Adipocyte (in vitro differentiated cells): ENCODE measurements at places on chromosomes 6 and 20.

DNA sequence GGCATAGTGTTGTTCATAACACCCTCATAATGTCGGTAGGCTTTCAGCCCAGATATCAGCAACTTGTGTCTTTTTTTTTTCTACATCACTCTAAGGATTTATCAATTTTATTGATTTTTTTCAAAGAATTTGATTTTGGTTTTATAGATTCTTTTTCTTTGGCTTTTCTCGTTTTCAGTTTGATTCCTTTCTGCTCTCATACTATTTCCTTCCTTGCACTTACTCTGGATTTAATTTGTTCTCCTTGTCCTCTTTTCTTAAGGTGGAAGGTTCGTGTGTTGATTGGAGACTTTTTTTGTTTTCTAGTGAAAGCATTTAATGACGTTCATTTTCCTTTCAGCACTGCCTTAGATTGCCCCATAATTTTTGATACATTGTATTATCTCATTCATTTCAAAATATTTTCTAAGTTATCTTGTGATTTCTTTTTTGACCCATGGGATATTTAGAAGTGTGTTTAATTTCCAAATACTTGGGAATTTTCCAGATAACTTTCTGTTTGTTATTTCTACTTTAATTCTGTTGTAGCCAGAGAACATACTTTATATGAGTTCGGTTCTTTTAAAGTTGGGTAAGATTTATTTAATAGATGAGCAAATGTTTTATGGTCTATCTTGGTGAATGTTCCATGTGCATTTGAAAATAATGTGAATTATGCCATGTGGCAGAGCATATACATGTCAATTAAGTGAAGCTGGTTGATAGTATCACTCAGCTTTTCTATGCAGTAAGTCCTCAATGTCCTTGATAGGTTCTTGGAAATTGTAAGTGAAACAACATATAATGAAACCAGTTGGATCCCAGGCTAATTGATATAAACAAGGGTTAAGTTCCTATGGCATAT is 62.8 kb downstream of the IRF4 start:
- DNase-seq: peak; percentile 7

GRCh38 chr20:15618110-15618509 is 955.1 kb downstream of the KIF16B start:
- no peak for DNase-seq

DNA sequence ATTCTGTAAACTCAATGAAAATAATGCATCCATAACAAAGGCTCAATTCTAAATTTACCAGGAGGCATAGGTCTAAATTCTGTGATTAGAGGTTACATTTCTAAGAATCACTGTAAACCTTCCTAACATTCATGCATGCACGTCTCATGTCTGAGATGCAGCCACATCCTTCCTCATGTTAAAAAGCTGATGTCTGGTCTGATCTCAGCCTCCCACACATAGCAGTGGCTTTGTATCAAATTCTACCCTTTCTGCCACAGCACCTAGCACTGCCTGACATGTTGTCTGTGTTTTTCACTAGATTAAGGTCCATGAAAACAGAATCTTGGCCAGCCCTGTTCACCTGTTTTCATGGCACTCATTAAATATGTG is 171.1 kb downstream of the WDR27 start:
- DNase-seq: no peak

- DNase-seq: no peak
These were observed 222.8 kb downstream of the KIF16B start for GRCh38 chr20:16350465-16350864.

GRCh38 chr6:127124680-127125079 is 6.2 kb downstream of the RSPO3 start:
- DNase-seq: no peak

DNA sequence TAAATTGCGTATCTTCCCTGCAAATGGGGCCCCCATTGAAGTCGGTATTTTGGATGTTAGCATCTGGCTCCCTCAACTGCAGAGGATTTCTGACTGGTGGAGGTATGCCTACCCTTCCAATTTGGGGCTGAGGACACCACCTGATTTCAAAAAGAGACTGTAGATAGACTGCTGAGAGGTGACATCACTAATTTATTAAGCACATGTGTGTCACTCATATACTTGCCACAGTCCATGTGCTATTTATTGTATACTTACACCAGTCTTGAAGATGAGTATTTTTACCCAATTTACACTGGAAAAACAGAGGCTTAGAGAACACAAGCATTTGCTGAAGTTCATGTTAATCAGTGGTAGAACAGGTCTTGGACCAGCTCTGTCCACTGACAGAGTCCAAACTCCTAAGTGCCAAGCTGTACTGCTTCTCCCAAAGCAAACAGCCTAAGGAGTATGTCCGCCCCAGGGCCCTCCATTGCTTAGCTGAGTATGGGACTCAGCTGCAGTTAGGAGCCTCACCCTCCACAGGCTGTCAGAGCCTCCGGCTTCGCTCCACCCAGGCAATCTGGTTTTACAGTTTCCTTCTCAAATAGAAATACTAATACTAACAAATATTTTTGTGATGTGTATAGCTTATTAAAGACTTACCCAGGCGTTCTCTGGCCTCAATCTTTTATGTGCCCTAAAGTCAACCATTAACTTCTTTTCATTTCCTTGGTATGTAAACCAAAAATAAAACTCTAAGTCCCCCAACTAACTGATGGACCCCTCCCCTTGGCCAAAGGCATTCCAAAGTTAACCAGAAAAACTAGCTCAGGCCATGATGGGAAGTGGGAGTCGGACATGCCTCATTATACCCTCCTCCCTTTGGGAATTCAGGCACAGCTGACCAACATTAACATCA is 17.5 kb downstream of the RIN2 start:
- DNase-seq: peak; percentile 31

- peak; percentile 91 for DNase-seq
These were observed 152.7 kb upstream of the ENPP5 start for GRCh38 chr6:46323312-46323965.

GRCh38 chr20:57317789-57318371 is 11.7 kb upstream of the SPO11 start:
- DNase-seq: no peak

- DNase-seq: no peak
These were observed 147.1 kb upstream of the SMLR1 start for GRCh38 chr6:130680116-130680515.

- peak; percentile 55 for DNase-seq
These were observed 191.3 kb downstream of the EPM2A start for GRCh38 chr6:145544041-145544440.

GRCh38 chr6:147733686-147734085 is 225.2 kb downstream of the SAMD5 start:
- no peak for DNase-seq

GRCh38 chr6:136303516-136303915 is 13.9 kb upstream of the BCLAF1 start:
- DNase-seq: no peak

DNA sequence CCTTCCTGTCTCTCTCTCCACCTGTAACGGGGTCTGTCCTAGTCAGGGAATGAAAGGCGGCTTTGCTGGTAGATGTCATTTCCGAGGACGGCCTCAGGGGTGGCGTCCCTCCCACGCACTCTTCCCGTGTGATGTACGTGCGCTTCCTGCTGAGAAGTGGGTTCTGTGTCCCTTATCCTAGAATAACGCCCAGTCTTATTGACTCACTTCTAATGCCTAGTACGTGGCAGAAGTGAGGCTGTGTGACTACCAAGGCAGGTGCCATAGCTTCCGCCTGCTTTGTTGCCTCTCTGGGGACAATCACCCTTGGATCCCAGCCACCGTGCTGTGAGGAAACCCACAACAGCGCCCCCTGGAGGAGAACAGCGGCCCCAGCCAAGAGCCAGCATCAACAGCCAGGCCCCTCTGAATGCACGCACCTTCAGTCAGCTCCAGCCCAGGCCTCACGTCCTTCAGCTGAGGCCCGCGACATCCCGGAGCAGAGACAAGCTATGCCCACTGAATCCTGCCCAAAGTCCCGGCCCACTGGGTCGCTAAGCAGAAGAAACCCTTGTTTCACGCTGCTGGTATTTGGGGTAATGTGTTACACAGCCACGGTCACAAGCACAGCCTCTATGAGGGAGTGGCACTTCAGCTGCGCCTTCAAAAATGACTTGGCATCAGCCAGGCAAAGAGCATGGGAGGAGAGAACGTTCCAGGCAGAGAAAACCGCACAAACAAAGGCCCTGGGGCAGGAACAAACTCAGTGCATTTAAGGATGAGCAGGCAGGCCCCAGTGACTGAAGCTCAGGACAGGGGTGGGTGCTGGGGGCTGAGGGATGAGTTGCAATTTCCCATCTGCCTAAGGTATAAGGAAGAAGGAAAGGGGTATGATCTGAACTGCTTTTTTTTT is 224.2 kb downstream of the NFATC2 start:
- no peak for DNase-seq

DNA sequence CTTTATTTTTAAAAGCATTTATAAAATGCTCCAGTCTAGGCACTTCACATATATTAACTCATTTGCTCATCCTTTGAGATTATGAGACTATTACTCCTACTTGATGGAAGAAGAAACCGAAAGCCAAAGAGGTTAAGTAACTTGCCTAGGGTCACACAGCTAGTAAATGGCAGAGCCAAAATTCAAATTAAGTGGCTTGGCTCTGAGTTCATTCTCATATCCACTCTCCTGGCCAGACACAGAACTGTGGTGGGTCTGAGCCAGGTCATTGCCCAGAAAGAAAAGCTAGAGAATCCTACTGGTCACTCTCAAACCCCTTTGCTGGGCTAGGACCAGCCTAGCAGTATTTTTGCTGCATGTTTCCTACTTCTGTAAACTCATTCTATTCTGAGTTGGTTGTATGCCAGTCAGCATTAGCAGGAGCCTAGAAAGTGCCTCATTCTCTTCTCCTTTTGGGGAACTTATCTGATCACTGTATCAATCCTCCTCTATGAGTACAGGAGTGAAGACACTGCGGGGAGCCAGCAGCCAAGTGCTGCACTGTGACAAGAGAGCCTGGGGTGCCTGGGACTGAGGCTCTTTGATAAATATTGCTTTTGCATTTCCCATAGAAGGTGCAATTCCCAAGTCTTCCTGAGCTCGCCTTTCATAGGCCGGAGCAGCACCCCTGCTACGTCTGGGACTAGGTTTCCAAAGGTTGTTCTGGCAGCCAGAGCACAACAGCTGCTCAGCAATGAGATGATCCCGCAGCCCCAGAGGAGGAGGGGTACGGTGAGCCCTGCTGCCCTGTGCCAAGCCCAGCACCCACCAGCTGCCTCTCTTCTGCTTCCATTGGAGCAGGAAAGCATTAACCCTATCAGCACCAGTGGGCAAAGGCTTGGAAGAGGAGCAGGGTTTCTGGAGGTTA is 728.3 kb downstream of the MAFB start:
- no peak for DNase-seq

DNA sequence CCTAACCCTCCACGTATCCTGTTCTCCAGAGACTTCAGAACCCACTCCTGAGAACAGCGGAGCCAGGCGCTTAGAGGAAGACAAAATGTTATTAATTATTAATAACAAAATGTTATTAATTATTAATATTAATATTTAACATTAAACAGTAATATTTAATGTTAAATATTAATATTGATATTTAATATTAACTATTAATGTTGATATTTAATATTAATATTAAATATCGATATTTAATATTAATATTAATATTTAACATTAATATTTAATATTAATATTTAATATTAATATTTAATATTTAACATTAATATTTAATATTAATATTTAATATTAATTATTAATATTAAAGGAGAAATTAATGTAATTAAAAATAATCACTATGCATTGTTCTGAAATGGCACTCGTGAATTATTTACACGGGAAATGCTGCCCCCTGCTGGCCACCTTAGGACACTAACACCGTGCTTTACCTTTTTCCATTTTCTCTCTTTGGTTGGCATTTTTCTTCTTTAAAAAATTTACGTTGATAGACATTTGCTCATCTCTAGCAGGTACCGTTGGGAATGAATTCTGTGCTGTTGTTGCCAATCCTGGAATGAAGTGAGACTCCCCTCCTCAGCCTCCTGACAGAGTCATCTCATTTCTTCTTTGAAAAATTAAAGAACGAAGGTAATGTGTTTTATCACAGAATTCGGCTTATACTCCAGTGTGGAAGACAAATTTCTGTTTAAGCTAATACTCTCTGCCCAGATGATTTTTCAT is 7.5 kb upstream of the GGTLC1 start:
- peak; percentile 70 for DNase-seq

- peak; percentile 64 for DNase-seq
These were observed 1.6 kb downstream of the TPBG start for GRCh38 chr6:82365016-82365795.

- peak; percentile 51 for DNase-seq
These were observed 60.1 kb upstream of the RNF146 start for GRCh38 chr6:127206531-127207095.

GRCh38 chr6:144418959-144419545 is 133.9 kb downstream of the UTRN start:
- DNase-seq: no peak

GRCh38 chr6:41786451-41787218 is 859 bp upstream of the TOMM6 start:
- peak; percentile 96 for DNase-seq

DNA sequence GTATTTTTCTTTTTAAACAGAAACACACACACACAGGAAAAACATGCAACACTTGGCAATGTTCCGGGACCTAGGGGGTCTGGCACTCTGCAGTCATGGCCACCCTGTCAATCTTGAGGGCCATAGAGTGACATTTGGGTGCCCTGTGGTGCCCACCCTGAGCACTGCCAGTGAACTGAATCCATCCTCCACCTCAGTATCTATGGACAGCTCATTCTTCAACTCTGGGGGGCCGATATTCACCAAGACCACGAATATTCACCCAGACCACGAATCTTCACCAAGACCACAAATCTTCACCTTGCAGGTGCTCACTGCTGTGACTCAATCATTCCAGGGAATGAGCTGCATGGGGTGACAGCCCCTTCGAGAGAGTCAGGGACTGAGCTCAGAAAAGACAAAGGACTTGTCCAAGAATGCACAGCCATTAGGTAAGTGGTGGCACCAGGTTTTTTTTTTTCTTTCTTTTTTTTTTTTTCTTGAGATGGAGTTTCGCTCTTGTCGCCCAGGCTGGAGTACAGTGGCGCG is 19.1 kb downstream of the SNAI1 start:
- no peak for DNase-seq

DNA sequence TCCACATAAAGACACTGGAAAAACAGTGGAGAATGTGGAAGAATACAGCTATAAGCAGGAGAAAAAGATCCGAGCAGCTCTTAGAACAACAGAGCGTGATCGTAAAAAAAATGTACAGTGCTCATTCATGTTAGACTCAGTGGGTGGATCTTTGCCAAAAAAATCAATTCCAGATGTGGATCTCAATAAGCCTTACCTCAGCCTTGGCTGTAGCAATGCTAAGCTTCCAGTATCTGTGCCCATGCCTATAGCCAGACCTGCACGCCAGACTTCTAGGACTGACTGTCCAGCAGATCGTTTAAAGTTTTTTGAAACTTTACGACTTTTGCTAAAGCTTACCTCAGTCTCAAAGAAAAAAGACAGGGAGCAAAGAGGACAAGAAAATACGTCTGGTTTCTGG is 57.1 kb downstream of the MAP3K4 start:
- DNase-seq: peak; percentile 95
